ENCODE measurements at places on chromosomes 1 and 21. TPM values are rescaled to one million over a fixed set of nuclear protein-coding genes. Genes with fewer than 3 reads are reported as not detected.

GRCh38 chr1:221782970-221783369, 41.1 kb upstream of the DUSP10 start:
- H3K36me3 ChIP-seq: no peaks in the 10 kb centered on the region
- peaks cover 70% of the 10 kb centered on the region for H3K4me1 ChIP-seq
- peaks cover 7% of the 10 kb centered on the region for H3K27me3 ChIP-seq
- no peak overlapping the region for H3K27ac ChIP-seq

- peaks cover 14% of the 10 kb centered on the region for H3K27me3 ChIP-seq
- no peak for DNase-seq
- H3K4me1 ChIP-seq: peaks cover 7% of the 10 kb centered on the region
- no peaks in the 10 kb centered on the region for H3K36me3 ChIP-seq
- H3K4me3 ChIP-seq: no peak overlapping the region
These were observed 71.3 kb upstream of the CNTN2 start for GRCh38 chr1:204971517-204972336.

DNA sequence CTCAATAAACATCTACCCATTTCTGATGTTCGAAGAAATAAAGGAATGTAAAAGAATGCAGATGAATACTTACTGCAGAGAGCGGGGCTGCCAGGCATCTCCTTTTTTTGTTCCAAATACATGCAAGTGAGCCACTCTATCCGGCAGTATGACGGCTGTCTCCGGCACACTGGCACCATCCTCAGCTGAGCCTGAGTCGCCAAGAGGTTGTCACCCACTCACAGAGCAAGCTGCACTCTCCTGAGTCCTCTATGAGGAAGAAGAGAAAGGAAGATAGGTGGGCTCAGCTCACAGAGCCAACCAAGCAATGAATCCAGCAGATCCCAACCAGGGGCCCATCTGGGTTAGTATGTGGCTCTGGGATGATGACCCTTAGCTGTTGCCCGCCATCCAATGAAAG, 65.3 kb downstream of the CD46 start:
- H3K27ac ChIP-seq: no peak overlapping the region
- peaks cover 7% of the 10 kb centered on the region for H3K36me3 ChIP-seq
- H3K27me3 ChIP-seq: no peaks in the 10 kb centered on the region
- H3K4me1 ChIP-seq: peaks cover 58% of the 10 kb centered on the region
- no peak for DNase-seq
- H3K4me3 ChIP-seq: no peak overlapping the region

Gene HRNR
- not detected for total RNA-seq

DNA sequence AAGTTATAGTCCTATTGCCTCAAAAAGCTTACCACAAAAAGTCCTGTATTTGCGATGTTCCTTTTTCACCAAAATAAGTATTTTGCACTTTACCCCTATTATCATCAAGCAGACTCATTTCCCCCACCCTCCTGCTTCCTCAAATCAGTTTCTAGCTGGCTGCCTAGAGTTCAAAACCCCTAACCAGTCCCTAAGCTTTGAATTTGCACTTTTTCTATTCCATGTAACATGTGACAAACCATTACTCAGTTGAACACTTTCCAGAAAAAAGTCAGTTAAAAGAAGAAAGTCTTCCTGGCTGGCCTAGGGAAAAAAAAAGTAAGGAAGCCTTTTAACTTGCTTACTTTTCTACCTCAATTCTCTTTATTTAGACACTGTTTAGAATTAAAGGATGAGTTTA, 8.2 kb downstream of the CEP170 start:
- no peak for DNase-seq
- peaks cover under 1% of the 10 kb centered on the region for H3K36me3 ChIP-seq
- no peak overlapping the region for H3K27ac ChIP-seq
- H3K27me3 ChIP-seq: no peaks in the 10 kb centered on the region
- H3K4me3 ChIP-seq: no peak overlapping the region

- H3K27me3 ChIP-seq: peaks cover 5% of the 10 kb centered on the region
- DNase-seq: no peak
- no peaks in the 10 kb centered on the region for H3K4me1 ChIP-seq
- H3K36me3 ChIP-seq: no peaks in the 10 kb centered on the region
- no peak overlapping the region for H3K4me3 ChIP-seq
These were observed 35.8 kb upstream of the TRIM67 start for GRCh38 chr1:231125972-231126580.

DNA sequence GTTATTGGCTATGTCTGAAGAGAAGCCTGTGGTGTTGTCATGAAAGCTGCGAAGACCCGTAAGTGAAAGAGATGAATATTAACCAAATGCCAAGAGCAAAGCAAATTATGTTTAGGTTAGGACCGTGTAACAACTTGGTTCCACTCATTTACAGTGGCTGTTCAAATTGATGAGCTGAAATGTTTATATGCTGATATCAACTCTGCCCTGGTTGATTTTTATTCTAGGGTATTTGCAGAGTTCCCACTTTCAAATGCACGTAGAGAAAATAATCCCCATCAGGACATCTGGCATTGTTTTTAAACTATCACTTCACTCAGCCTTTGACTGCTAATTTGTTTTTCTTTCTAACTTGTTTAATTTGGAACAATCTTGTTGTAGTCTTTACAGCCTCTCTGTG, 581.6 kb upstream of the ADAMTS5 start:
- H3K4me1 ChIP-seq: no peaks in the 10 kb centered on the region
- H3K36me3 ChIP-seq: no peaks in the 10 kb centered on the region
- DNase-seq: no peak
- no peak overlapping the region for H3K27ac ChIP-seq

- no peak overlapping the region for H3K4me3 ChIP-seq
- peaks cover 5% of the 10 kb centered on the region for H3K4me1 ChIP-seq
- H3K27me3 ChIP-seq: no peaks in the 10 kb centered on the region
- no peak for DNase-seq
These were observed 24.3 kb downstream of the AHCTF1 start for GRCh38 chr1:246907472-246907871.

DNA sequence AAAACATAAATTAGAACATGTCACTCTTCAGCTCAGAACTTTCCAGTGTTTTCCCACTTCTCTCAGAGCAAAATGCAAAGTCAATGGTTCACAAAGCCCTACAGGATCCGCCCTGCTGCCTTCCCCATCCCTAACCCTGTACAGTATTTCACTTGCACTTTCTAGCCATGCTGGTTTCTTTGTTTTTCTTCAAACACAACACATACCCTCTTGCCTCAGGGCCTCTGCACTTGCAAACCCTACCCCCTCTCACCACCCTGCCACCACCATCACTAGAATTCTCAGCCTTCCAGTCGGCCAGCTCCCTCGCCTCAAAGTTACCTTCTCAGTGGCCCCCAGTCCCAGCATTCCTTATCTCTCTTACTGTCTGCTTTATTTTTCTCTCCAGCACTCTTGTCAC, 17.6 kb downstream of the TEX35 start:
- no peak overlapping the region for H3K4me3 ChIP-seq
- no peaks in the 10 kb centered on the region for H3K27me3 ChIP-seq
- no peaks in the 10 kb centered on the region for H3K36me3 ChIP-seq
- no peaks in the 10 kb centered on the region for H3K4me1 ChIP-seq
- H3K27ac ChIP-seq: no peak overlapping the region
- DNase-seq: no peak

DNA sequence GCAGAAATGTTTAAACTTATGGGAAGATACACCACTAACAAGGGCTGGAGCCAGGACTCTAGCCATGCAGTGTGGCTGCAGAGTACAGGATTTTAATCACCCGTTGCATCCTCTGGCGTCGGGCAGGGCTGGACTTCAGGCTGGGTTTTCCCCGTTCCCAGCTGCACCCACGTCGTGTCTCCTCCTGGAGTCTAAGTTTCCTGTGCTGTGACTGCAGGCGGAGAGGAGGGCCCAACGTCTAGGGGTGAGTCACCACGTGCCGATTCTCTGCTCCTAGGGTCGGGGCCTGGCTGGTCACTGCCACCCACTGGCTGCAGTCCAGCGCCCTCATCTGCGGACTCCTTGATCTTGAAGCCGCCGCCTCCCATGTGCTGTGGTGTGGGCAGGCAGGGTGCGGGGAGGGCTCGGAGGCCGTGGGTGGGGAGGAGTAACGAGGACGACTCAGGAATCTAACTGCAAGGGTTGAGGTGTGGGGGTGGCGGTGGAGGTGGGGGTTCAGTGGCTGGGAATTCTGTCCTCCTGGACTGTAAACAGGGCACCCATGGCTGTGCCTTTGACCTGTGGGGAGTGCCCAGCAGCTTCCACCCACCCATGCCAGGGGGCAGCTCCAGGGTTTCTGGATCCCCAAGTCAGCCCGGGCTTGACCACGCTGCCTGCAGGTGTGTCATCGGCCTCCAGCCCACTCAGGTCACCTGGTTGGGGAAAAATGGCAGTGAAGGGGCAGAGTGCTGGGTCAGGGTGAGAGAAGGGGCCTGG, 77.8 kb downstream of the ALPL start:
- H3K4me1 ChIP-seq: no peaks in the 10 kb centered on the region
- no peak overlapping the region for H3K27ac ChIP-seq
- H3K4me3 ChIP-seq: no peak overlapping the region
- H3K27me3 ChIP-seq: peaks cover 18% of the 10 kb centered on the region
- no peaks in the 10 kb centered on the region for H3K36me3 ChIP-seq
- no peak for DNase-seq
